ENCODE measurements at places on chromosomes 12 and 14.

DNA sequence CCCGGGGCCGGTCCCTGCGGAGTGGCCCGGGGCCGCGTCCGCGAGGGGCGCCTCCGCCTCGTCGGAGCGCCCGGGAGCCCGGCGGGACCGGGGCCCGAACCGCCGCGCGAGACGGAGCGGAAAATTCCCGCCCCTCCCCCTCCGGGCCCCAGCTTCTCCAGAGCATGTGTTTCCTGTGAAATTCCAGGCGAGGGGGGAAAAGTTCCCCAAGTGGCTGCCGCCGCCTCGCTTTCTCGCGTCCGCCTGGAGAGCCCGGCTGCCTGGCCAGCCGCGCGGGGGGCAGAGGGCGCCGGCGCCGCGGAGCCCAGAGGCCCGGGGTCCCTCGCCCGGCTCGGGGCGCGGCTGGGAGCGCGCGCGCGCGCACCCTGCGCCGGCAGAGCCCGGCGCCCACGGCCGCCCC is 904 bp downstream of the CACNA1C start:
- no peak for DNase-seq

DNA sequence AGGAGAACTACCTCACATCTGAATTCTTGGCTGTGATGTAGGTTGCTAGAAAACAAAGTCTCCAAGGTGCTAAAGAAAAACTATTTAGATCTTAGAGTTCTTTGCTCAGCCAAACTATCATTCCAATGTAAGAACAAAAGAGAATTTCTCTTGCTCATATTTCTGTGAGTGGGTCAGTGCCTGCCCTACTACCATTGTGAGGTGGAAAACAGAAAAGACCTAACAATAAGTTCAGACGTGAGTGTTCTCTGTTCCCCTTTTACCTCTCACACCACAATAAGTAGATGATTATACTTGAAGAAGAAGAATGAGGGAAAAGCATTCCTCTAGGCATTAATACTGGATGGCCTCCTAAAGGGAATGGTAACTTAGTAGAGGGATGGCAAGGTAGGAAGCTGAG is 187.4 kb upstream of the KITLG start:
- no peak for DNase-seq

DNA sequence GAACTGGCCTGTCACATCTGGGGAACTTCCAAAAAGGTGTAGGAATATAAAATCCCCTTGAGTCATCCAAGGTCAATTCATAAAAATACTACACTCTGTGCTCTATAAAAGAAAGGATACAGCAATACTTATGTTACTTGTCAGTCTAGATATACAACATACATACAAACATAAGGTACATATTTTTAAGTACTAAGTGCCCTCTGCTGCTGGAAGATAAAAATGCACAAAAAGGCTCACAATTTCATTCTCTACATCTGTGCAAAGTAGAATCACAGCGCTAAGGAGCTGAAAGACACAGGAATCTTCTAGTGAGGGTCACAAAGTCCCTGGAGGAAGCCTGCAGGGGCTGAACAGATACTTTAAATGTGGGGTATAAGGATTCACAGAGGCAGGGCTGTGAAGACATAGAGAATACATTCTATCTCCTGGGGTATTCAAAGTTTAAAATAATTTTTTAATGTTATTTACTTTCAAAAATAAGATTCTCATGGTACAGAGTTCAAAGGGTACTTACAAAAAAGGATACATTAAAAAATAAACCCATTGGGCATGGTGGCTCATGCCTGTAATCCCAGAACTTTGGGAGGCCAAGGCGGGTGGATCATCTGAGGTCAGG is 10.2 kb upstream of the GOLGA5 start:
- DNase-seq = no peak

DNA sequence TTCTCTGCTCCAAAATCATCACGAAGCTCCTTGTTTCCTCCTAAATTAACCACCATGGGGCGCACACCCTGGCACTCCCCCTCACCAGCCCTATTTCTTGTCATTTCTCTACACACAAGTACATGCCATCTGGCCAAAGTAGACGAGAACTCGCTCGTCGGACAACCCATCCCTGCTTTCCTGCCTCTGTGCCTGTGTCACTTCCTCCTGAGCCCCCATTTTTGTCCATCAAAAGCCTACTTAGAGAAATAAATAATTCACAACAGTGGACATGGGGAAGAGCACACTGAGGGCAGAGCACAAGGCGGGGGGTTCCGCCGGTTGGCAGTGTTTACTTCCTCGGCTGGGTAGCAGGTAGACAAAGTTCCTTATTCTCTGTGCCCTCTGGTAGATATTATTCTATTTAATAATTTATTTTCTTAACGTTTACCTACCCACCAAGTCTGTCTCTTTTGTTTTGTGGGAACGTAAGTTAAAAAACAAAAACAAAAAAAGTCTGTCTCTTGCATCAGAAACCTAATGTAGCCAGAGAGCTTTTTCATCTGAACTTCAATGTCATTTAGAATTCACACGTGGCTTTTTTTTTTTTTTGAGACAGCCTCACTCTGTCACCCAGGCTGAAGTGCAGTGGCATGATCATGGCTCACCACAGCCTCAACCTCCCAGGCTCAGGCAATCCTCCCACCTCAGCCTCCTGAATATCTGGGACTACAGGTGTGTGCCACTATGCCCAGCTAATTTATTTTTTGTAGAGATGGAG is 6.0 kb downstream of the VPS37B start:
- DNase-seq = no peak

GRCh38 chr12:111239235-111239634 is 129.7 kb downstream of the PHETA1 start:
- DNase-seq = no peak

- DNase-seq = no peak
Measured at GRCh38 chr14:97107760-97108159, 310.6 kb downstream of the VRK1 start.

- DNase-seq = no peak
Measured at GRCh38 chr14:36513451-36514277, 6.4 kb downstream of the NKX2-1 start.

- DNase-seq = no peak
Measured at GRCh38 chr14:60647081-60647836, 2.0 kb downstream of the SIX1 start.

- no peak for DNase-seq
Measured at GRCh38 chr12:91357381-91357780, 174.8 kb upstream of the DCN start.

DNA sequence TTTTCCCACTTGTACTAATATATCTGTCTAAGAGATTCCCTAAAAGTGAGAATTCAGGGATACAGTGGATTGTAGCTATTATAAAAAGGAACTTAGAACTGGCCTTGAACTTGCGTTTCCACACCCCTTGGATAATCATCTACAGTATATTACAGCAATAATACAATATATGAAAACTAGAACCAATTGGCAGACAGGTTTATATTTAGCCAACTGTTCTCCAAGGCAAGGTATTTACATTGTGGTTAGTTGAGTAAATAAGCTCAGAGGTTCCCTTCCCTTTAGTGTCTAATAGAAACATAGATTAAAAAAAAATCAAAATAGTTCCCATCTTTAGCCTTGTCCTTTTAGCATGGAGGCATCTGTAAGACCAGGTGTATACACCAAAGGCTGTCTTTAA is 42.1 kb downstream of the LIMA1 start:
- no peak for DNase-seq

DNA sequence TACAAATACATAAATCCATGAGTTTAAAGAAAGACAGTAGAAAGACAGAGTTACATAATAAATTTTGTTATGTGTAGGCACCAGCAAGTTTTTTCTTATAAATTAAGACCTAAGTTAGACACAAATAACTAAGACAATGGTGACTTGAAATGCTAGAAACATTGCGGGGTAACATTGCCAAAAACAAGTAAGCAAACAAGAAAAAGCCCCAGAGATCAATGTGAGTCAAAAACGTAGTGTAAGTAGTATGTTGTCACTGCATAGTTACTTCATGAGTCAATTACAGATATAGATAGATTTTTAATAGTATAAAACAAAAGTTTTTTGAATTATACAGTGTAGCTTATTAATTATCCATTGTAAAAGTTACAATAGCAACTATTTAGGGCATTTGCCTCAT is 83.4 kb downstream of the CNTN1 start:
- DNase-seq = no peak

DNA sequence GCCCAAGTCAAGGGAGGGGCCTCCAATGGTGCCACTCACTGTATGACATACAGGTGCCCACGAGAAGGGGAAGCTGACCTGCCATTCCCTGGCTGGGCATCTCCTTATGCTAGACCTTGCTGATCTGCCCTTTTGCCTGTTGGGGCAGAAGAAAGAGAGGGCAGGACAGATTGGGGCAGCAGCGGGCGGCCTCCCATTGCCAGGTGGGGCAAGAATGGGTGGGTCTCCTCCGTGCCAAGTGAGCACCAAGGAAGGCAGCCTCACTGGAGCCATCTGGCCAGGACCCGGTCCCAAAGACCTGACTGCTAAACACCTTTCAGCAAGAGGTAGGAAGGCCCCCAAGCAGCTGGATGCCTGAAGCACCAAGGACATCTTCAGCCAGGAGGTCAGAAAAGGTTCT is 50.5 kb downstream of the PLEKHG3 start:
- no peak for DNase-seq

GRCh38 chr12:27984275-27984674 is 11.7 kb upstream of the PTHLH start:
- no peak for DNase-seq

GRCh38 chr12:95693689-95694088 is 96.9 kb downstream of the NTN4 start:
- no peak for DNase-seq

DNA sequence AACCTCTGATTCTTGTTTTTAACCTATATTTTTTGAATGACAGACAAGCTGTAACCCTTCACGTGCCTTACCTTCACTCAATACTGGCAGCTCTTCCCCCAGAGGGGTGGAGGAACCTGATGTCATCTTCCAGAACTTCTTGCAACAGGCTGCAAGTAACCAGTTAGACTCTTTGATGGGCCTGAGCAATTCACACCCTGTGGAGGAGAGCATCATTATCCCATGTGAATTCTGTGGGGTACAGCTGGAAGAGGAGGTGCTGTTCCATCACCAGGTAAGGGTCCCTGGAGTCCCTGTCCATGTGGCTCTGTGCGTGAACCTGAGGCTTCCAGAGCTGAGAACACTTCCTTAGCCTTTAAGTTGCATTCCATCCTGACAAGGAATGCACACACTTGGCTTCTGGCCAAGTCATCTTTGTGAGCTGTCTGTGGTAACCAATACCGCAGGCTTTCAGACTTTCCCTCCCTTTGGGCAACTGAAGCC is 22.7 kb downstream of the TRAFD1 start:
- peak; percentile 9 for DNase-seq

GRCh38 chr14:29232711-29233110 is 466.1 kb downstream of the FOXG1 start:
- DNase-seq = no peak

- DNase-seq = no peak
Measured at GRCh38 chr14:95531969-95532368, 2.9 kb upstream of the GLRX5 start.

GRCh38 chr14:102717276-102717675 is 60.0 kb upstream of the TRAF3 start:
- no peak for DNase-seq

DNA sequence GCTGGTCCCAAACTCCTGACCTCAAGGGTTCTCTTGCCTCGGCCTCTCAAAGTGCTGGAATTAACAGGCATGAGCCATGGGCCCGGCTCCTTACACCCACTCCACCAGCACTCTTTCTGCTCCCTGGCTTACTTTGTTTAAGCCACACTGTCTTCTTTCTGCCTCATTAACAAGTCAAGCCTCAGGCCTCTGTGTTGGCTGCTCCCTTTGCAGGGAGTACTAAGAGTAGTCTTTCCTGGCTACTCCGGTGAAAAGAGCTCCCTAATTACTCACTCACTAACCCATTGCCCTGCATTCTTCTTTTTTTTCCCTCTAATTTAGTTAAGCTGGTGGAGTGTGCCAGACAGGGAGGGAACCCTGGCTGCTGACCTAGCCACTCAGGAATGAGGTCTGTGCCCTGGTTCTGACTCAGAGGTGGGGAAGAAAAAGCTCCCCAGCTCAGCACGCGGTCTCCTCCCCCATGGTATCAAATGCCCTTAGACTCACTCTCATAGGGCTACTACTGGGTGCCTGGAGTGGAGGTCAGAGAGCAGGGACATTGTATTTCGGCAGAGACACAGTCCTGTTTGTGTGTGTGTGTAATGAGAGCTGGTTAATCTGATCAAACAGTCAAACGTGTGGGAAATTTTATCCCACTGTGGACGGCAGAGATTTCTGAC is 19.8 kb downstream of the GALNT6 start:
- DNase-seq = peak; percentile 87

DNA sequence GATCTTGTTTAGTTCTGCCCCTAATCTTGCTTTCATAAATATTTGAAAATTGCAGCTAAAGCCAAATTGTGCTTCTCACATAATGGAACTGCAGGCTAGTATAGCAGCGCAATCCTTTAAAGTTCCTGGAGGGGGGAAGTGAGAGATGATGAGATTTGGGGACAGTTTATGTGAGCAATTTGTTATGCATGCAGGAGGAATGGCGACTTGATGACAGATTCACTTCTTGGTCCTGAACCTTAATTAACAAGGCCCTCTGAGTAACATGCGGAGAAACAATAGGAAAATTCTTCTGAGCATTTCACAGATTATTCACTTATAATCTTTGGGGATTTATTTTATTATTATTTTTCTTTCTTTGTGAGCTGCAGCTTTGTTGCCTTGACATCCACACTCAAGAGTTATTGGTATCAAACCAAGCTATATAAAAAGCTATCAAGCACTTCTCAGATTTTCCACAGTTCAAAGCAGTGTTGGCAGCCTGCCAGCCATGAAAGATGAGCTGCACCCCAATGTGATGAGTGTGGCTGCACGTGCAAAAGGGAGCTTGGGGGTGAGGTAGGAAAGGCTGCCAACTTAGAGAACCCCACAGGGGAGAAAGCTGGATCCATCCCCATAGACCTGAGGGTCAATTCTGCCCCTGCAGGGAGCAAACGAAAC is 1662.2 kb upstream of the FLRT2 start:
- DNase-seq = no peak

Measured in SW 1271 (cell line).